GM19239 (cell line): ENCODE measurements at places on chromosomes 6 and 20.

DNA sequence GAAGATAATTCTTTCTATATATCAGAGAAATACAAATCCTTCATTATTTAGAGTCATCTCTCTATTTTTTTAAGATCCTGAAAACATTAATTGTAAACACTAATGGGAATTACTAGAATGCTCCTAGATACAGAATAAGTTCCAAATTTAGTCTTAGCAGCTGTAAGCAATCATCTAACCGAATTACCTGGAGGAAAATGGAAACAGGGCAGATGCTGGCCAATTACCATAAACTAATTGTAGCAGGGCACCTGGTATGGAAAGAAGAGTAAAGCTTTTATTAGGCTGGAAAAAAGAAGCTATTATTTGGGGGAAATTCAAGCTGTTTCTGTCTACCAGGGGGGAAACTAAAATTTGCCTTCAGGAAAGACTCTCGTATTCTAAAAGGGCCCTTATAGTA is 257.5 kb downstream of the MMUT start:
- DNase-seq = no peak

DNA sequence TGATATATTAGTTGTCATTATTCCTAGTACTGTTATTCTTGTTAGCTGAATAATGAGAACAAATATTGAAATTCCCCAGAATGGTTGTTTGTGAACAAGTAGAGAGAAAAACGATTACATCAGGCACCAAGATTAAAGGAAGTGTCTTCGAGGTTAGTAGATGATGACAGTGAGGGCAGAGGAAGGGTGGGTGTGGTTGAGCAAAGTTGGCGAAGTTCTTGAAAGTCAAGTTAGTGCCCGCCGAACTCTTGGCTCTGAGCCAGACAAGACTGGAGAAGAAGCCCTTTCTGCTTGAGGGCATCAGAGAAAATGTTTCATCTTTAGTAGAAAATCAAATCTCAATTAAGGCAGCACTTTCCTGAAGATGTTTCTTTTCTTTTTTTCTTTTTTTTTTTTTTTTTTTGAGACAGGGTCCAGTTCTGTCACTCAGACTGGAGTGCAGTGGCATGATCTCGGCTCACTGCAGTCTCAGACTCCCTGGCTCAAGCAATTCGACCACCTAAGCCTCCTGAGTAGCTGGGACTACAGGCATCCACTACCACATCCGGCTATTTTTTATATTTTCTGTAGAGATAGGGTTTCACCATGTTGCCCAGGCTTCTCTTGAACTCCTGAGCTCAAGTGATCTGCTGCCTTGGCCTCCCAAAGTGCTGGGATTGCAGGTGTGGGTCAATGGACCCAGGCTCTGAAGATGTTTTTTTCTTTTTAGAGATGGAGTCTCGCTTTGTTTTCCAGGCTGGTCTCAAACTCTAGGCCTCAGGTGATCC is 77.1 kb downstream of the SGK1 start:
- DNase-seq = no peak

DNA sequence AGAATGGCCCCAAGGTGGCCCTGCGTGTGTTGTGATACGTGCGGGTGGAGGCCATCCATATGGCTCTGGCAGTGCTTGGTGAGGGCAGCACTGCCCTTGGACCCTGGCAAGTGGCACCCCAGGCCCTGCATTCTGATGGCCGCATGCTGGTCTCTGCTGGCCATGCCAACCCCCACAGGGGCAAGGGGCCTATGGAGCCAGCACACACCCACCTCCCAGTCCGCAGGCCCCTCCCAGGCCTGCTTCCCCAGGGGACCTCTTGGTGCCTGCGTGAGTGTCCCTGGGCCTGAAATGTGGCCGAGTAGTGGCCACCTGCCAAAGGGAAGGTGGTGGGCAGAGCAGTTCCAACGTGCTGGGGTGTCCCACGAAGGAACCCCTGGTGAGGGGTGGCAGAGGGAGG is 17.6 kb downstream of the NQO2 start:
- no peak for DNase-seq

DNA sequence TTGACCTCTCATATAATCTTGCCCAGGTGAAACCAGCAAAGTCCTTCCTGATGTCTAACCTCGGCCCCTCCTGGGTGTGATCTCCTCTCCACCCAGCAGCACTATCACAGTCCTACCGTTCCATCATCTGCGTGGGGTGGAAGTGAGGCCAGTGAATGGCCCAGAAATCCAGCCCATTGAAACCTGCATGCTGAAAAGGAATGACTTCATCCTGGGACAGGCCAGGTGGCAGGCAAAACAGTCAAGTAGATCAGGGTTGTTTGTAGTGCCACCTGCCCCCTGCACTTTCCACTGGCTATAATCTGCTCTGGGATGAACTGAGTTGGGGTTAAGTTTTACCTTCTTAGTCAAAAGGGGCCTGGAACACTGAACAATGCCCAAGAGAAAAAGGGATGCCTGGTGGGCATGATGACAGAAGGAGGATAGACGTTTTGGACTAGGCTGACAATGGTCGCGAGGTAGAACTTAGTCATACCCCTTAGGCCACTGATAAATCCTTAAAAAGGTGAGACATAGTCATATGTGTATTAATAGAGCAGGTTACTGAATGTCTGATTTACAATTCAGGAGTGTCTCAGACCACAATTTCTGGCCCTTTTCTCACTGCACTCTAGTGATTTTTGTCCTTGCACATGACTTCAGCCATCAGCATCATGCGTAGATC is 8.1 kb upstream of the HSP90AB1 start:
- no peak for DNase-seq

- DNase-seq = no peak
Measured at GRCh38 chr6:108760126-108761050, 87.8 kb upstream of the ARMC2 start.

DNA sequence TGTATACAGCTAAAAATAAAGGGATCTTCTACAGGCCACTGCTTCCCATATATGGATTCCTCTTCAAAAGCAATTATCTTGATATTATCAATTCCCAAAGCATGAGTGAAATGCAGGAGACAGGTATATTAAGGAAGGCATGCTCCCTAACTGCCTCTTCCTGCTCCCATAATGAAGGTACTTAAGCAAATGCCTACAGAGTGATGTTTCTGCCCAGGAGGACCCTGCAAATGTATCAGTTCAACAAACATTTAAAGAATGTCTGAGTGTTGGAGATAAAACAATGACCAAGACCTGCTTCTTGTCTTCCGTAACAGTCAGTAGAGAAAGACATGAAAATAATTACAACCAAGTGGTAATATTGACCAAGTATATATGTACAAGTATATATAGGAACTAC is 4.2 kb downstream of the UBE2J1 start:
- DNase-seq = no peak

DNA sequence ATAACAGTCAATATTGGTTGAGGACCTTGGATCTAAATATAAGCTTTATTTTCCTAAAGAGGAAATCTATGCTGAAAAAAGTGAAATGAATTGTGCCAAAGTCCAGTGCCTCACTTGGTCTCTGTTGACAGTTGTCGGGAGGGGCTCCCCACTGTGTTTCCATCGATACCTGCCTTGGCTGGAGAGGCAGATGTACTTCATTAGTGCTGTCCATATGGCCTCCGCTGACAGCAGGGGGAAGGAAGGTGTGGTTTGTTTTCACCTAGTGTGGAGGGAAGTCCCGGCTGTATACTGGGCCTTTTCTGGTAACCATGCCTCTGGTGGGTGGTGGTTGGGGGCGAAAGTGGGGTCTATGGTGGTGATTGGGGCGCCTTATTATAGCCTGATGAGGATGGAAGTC is 42.7 kb downstream of the CD2AP start:
- DNase-seq = no peak

- DNase-seq = no peak
Measured at GRCh38 chr6:110658631-110659211, 156.5 kb downstream of the CDK19 start.

- DNase-seq = no peak
Measured at GRCh38 chr20:24199501-24199900, 210.9 kb upstream of the GGTLC1 start.

GRCh38 chr6:75204217-75204958 is 1.5 kb downstream of the COL12A1 start:
- DNase-seq = no peak

- DNase-seq = no peak
Measured at GRCh38 chr20:41701588-41702348, 83.6 kb upstream of the CHD6 start.

DNA sequence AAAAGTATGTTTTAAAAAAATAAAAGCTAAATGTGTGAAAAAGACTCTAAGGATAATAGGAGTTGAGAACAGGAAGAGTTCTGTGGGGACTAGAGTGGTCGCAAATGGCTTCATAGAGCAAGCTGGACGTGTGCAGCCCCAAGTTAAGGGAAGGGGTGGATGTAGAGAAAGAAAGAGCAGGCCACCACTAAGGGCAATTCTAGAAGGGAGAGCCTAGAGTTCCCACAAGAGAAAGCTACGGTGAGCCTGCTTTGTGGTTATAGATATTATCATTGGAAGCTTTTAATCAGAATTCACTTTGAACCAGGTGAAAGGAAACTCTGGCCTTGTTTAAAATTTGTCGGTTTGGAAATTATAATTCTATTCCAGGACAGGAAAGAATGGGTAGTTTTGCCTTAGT is 101.6 kb downstream of the HIVEP2 start:
- DNase-seq = no peak

GRCh38 chr6:119205911-119206618 is 127.6 kb upstream of the FAM184A start:
- peak; percentile 9 for DNase-seq
